ENCODE measurements at places on chromosomes 4 and X. TPM values are rescaled to one million over a fixed set of nuclear protein-coding genes. Genes with fewer than 3 reads are reported as not detected.
A peak's percentile ranks its signal among the peaks of the same experiment; 100 is the strongest.

Gene ASB9
- total RNA-seq = 7.9 TPM

Gene EMCN
- 56.6 TPM for total RNA-seq

Gene SLC2A9
- 4.4 TPM for total RNA-seq

Gene SPOCK3
- 139 TPM for total RNA-seq

Gene ZC4H2
- 13.8 TPM for total RNA-seq

Gene RHOXF1
- total RNA-seq = not detected

Gene RBMXL3
- total RNA-seq = not detected

Gene RRH
- 0.79 TPM for total RNA-seq

Gene WAS
- 3.1 TPM for total RNA-seq

Gene PNMA3
- 15.8 TPM for total RNA-seq

Gene PAGE4
- total RNA-seq = 0.55 TPM

Gene RPS6KA6
- total RNA-seq = 14.1 TPM

Gene C4orf36
- total RNA-seq = 5.6 TPM

Gene MTMR8
- 4.0 TPM for total RNA-seq

Gene PABPC1L2B
- total RNA-seq = 1.3 TPM

Gene TCEAL6
- total RNA-seq = 6.2 TPM

Gene ALPK1
- 15.2 TPM for total RNA-seq

GRCh38 chr4:176149680-176150355 is 45.6 kb downstream of the SPATA4 start:
- DNase-seq = no peak

GRCh38 chr4:86685401-86685800 is 91.3 kb downstream of the PTPN13 start:
- no peak for DNase-seq

- DNase-seq = no peak
These were observed 10.0 kb downstream of the SULT1E1 start for GRCh38 chr4:69849969-69850368.

GRCh38 chr4:156330436-156331031 is 376.9 kb upstream of the CTSO start:
- DNase-seq = no peak

GRCh38 chrX:63635750-63636149 is 149.3 kb downstream of the ARHGEF9 start:
- DNase-seq = no peak

DNA sequence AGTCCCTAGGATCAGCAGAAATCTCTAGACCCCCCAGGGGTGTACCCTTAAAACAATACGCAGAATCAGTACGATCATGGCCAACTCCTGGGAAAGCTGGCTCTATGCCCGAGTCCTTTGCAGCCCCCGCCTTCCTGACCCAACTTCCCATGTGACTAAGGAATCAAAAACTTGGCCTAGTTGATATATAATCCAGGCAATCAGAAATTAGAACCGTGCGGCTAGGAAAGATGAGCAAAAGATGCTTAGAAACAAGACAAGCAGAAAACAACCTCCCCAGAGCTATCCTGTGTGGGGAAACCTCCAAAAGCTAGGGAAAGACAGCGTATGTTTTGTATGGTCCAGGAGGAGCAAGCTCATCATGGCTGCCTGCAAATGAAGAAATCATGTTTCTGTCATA is 110.0 kb downstream of the PPARGC1A start:
- no peak for DNase-seq

DNA sequence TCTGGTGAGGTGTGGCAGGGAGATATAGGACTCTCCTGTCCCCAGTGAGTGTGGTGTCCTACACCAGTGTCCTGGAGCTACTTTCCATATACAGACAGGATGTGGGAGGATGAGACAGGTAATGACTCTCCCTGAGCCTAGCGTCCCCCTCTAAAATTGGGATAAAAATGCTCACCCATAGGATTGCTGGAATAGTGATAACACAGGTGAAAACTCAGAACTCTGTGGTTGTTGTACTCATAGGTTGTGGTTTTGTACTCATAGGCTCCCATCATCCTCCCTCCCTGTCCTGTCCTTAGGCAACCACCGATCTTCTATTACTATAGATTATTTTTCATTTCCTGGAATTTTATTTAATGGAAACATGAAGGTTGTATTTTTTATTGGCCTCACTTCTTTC is 60.7 kb upstream of the NXF3 start:
- DNase-seq = no peak

- no peak for DNase-seq
These were observed 161.1 kb downstream of the RBM46 start for GRCh38 chr4:154942176-154942575.

DNA sequence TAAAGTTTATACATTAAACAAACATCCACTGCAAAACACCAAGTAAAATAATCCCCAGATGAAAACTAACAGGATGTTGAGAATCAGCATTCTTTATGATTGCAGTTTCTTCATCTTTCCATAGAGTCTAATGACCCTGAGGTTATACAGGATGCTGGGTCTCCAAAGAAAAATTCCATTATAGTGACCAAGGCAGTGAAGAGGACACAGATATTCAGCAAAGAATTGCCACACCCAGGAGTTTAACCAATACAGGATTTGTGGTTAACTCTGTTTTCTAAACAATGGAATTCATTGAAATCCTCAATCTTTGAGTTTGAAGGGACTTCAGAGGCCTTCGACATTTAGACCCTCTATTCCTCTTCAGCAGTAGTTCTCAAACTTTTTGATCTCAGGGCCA is 76.2 kb upstream of the ESX1 start:
- DNase-seq = no peak

DNA sequence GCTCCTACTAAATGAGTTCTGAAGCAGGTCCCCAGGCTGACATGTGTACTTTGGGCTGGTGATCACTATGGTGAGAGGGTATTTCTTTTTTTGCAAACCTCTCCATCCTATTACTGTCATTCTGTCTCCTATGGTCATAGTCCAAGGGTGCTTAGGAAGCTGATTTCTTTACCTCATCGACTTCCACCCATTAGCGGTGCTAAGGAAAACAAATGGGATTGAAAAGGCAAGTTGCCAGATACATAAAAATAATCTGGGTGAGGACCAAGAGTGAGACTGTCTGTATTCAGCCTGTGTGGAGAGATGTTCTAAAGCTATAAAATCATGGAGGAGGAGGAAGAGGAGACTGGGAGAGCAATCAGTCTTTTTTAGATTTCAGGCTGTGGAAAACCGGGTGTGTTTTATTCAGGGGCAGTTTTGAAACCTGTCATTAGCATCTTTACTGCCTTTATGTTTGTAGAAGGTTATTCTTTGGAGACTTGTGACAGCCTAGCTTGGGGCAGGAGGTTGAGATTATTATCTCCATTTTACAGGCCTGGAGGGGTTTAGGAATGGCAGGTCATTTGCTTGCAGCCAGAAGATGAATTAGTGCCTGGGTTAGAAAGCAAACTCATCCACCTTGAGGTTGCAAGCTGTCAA is 1.9 kb downstream of the TMEM164 start:
- DNase-seq = no peak

DNA sequence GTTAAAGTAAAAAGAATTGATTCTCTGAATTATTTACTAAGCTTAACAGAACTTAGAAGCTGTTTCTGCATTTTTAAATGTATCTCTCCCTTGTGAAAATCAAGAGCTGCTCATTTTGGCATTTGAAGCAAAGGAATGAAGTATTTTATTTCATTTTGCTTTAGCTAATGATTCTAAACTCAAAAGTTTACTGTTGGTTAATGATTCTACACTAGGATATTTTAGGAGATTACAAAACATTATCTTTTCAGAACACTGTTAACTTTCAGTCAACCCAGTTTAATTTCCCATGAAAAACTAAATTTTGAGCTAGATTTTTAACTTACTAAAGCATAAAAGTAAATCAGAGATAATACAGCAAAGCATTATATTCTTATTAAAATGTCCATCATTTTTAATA is 355.2 kb upstream of the CXorf51B start:
- no peak for DNase-seq

- no peak for DNase-seq
These were observed 24.1 kb downstream of the SMIM43 start for GRCh38 chr4:121740796-121741409.

GRCh38 chr4:27057053-27057452 is 196.4 kb downstream of the STIM2 start:
- DNase-seq = no peak

DNA sequence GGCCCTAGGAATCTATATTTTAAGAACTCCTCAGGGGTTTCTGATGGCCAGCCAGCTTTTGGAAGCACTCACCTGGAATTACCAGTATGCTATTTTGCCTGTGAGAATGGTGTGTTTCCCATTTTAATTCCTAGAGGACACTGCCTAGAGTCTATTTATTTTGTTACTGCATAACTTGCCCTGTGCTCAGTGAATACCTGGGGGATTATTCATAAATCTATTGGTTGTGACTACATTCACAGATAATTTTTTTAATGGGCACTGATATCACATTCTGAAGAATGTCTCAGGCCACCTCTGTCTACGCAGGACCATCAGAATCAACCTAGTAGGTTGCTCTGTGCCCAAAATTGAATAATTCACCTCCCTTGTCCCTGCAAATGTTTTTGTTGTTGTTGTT is 6.7 kb downstream of the ARL13A start:
- no peak for DNase-seq

DNA sequence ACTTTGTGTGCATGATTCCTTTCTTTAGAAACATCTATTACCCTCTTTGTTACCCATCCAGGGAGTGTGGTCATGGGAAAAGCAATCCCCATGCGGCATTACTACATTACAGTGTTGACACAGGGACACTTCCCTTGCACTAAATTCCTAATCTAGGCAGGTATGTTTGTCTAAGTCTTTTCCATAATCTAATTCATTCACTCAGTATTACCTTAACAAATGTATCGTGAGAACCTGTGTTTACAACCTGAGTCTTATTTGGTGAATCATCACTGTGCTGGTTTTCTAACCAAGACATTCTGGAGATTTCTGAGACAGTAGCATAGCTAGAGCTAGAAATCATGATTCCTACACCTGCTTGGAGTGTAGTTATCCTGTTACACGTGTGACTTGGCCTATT is 326.8 kb downstream of the BMPR1B start:
- no peak for DNase-seq

GRCh38 chr4:185513489-185514181 is 21.7 kb downstream of the PDLIM3 start:
- no peak for DNase-seq

DNA sequence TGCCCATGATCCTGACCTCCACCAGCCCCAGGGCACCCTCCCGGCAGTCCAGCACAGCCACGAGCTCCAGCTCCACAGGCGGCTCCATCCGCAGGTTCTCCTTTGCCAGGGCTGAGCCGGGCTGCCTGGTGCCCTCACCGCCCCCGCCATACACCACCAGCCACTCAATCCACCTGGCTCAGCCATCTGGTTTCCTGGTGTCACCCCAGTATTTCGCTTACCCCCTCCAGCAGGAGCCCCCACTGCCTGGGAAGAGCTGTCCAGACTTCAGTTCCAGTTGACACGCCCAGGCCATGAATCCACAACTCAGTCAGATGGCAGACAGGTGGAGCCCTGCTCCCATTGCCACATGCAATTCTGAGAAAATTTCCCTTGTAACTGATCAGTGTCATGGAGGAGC is 3.9 kb downstream of the SHISA3 start:
- DNase-seq = no peak

DNA sequence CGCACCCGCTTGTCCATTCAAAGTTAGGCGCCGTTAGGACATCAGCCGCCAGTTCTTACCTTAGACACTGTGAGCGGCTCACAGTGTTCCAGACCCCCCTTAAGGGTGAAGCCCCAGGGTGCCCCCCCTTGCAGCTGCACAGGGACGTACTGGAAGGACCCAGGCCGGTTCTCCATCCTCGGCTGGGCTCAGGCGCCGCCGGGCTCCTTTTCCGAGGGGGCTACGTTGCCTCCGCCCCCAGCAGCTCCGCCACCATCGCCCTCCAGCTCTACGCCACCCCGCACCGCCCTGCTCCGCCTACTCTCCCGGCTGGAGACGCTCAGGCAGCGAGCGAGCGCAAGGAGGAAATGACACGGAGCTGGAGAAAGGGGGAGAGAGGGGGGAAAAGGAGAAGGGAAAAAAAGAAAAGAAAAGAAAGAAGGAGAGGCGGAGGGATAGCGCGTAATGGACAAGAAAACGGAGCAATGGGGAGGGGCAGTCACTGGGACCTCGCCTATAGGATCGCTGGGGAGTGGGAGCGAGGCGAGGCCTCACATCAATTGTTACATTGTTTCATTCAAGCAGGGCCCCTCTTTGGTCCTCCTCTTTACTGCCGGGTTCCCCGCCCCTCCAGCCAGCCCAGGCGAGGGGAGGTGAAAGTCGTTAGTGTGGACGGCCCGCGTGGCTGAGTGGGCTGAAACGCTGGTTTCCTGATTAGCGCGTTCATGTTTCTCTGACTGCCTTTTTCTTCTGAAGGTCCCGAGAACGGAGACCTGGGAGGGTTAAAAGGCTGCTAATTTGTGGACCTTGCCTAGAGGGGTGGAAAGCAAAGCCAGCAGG is at the start of gene SHROOM4:
Gene SHROOM4 (minus strand): TSS at position 352 of the 819 bp plus-strand sequence. CDS start 176 bp downstream, at position 176.
- DNase-seq = peak; percentile 86

- DNase-seq = no peak
These were observed 120.4 kb downstream of the TMEM164 start for GRCh38 chrX:110123331-110123782.

- DNase-seq = no peak
These were observed 709.7 kb downstream of the DMD start for GRCh38 chrX:32501606-32502005.

DNA sequence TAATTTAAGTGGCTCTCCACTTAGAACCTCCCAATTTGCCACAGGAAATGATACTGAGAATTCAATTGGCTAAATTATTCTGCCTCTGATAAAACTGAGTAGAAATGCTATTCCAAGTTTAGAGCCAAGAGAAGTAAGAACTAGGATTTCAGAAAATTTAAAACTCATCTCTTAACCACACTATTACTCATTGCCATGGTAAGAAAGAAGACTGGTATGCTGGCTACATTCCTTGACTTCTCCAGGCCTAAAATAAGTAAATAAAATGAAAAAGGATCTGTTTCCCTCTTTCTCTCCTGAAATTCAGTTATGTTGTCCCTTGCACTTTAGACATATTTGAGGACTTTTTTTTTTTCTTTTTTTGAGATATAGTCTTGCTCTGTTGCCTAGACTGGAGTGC is 23.3 kb downstream of the ZNF280C start:
- no peak for DNase-seq

- no peak for DNase-seq
These were observed 338.9 kb upstream of the FAM241A start for GRCh38 chr4:111806331-111806730.

DNA sequence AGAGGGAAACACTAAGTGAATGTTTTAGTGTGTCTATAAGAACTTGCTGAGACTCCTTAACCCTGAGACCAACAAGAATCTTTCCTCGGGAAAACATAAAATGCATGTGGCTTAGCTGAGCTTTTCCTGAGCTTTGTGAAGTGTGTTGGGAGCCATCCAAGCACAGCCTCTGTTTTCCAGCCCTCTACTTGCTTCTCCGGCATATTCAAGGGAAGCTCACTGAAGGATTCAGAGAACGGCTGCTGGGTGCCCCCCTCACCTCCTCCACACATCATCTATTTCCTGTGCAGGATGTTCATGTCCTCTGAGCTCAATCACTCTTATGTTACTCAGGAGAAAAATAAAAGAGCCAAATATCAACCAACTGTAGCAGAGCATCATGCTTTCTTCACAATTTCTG is 492.1 kb downstream of the IL15 start:
- peak; percentile 77 for DNase-seq

- no peak for DNase-seq
These were observed 582.0 kb downstream of the SPRY1 start for GRCh38 chr4:123978637-123979036.
